Fibroblast of skin of scalp (primary cell): ENCODE measurements at places on chromosomes 7 and 10.
A peak's percentile ranks its signal among the peaks of the same experiment; 100 is the strongest.

- DNase-seq = no peak
Measured at GRCh38 chr10:91627344-91628102, 5.3 kb downstream of the PPP1R3C start.

GRCh38 chr10:89861584-89862301 is 160.4 kb downstream of the KIF20B start:
- peak; percentile 80 for DNase-seq

- peak; percentile 89 for DNase-seq
Measured at GRCh38 chr10:97278491-97278989, 13.9 kb downstream of the ARHGAP19 start.

- peak; percentile 44 for DNase-seq
Measured at GRCh38 chr7:151425670-151426440, 14.1 kb downstream of the CRYGN start.

DNA sequence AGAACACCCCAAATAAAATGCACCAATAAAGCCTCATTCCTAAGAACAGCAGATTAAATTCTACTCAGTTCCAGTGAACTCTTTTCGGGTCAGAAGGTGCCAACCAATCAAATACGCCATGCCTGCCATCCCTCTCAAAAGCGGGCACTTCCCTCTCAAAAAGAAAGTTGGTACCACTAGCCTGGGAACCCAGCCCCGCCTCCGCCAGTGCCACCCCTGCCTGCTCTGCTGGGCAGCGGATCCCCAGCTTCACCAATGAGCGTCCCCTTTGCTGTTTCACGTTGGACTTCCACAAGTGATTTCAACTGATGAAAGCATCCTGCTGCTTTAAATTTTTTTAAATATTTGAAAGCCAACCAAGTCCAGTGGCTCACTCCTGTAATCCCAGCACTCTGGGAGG is 33.2 kb upstream of the PROSER2 start:
- DNase-seq = no peak

GRCh38 chr7:129055861-129056464 is 1.1 kb upstream of the TNPO3 start:
- no peak for DNase-seq

- DNase-seq = no peak
Measured at GRCh38 chr10:5500910-5501309, 1.5 kb upstream of the CALML5 start.

GRCh38 chr7:44580945-44581878 is 819 bp downstream of the TMED4 start:
- DNase-seq = no peak

GRCh38 chr7:46391231-46392201 is 470.4 kb upstream of the IGFBP3 start:
- DNase-seq = no peak

GRCh38 chr10:7119325-7120015 is 291.4 kb downstream of the SFMBT2 start:
- no peak for DNase-seq

DNA sequence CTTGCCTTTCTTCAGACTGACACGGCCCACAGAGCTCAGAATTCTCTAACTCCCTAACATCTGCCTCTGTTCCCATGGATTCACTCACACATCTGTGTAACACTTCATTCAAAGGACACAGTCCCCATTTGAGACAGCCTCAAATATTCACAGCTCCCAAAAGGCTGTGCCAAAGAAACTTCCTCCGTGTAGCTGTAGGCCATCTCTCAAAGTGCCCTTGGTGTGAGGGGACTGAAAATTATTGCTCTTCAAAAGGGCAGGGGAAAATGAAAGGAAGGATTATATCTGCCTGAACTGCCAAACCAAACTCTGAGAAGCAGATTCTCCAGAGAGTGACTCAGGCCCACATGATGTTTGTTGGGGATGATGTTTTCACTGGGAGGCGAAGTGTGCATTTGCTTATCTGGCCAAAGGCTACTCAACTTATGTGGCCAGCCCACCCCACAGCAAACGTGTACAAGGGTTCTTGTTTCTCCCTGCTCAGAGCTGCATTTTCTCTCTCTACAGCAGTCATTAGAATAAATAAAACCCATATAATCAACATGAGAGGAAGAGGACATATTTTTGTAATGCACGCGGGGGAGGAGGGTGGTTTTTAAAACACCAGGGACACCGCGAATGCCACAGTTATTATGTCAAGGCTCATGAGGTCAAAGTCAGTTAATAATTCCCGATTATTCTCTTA is 302.4 kb upstream of the NFE2L3 start:
- DNase-seq = peak; percentile 90

DNA sequence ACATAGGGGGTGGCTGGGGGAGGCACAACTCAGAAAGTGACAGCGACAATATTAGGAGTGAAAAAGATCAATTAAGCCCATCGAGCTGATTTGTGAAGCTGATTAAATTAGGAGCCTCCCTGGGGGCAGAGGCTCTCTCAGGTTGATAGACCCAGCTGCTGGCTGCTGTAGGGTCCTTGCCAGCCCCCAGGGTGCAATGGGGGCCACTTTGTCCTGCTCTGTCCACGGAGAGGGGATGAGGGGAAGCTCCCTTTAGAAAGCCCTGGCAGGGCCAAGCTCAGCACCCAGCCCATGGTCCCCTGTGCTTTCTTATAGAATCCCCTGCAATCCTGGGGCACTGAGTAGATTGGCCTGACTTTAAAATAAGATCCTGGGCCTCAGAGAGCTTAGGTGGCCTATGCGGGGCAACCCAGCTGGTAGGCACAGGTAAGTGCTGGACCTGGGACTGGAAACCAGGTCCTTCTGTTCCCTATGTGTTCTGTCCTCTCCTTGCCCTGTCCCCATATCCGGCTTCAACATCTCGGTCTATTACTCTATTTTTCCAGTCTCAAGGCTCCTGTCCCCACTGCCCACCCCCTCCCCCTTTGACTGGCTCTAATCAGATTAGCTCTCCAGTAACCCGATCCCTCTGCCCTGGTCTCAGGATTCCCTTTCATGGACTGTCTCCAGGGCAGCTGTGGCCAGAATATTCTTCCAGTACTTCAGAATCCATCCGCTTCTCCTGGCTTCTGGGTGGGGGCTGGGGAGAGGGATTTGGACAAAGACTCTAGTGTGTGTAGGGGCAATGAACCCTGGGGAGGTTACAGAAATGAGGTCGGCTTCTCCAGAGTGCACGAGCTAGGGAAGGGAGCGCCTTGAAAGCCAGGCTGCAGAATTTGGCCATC is 259.6 kb downstream of the RPS24 start:
- DNase-seq = no peak

GRCh38 chr10:21702633-21703111 is 168.6 kb downstream of the MLLT10 start:
- DNase-seq = no peak

- peak; percentile 85 for DNase-seq
Measured at GRCh38 chr7:40586197-40586596, 451.4 kb downstream of the SUGCT start.

DNA sequence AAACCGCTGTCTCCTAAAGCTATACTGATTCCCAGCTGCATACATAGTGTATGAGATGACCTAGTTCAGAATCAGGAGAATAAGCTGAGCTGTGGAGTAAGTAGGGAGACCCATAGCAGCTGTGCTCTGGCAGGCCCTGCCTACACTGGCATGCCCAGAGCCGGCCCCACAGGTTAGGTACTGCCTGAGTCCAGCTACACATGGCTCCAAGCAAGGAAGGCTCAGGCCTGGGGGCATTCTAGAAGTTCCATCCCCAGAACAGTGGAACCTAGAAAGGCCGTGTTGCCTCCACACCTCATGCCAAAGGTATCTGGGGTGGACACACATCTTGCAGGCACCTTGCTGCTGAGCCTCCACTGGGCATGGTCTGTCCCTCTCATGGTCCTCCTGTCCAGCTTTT is 195.7 kb upstream of the CDCA7L start:
- DNase-seq = no peak

DNA sequence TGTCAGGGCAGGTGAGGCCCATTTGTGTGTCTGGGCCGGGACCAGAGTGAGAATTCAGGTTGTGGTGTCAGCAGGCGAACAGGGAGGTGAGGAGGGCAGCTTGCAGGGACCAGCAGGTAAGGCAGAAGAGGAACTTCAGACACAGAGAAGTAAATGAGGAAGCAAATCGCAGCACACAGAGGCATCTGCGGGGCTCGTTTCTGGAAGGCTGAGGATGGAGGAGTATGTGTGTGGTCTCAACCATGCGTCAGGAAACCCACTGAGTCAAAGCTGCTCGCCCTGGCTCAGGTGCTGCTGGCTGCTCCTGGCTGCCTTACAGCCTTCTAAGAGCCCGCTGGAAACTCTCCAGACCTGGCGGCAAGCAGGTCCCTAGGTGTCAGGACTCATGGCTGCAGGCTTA is 26.9 kb upstream of the PITRM1 start:
- no peak for DNase-seq
